ENCODE measurements at places on chromosomes 2 and 18.

- DNase-seq = no peak
These were observed 5.6 kb upstream of the SMAD7 start for GRCh38 chr18:48956356-48956755.

DNA sequence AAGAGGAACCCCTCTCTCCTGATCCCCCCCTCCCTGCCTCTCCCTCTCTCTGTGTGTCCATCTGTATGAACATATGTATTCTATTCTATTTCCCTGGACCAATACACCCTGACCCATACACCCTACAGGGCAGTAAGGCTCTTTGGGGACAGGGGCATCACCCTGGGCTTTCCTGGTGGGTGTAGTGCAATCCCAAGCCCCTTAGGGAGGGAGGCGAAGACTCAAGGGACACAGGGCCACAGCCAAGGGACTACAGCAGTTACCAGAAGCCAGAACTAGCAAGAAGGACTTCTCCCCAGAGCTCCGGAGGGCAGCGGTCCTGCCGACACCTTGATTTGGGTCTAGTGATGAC lies 214.2 kb upstream of the RAB6C start:
- DNase-seq = no peak

- DNase-seq = no peak
These were observed 47.4 kb upstream of the RMDN2 start for GRCh38 chr2:37877457-37878315.

- DNase-seq = no peak
These were observed 114.1 kb upstream of the NCKAP5 start for GRCh38 chr2:133682347-133682746.

- no peak for DNase-seq
These were observed 140.7 kb upstream of the SCN7A start for GRCh38 chr2:166634706-166635105.

GRCh38 chr2:201223089-201224073 lies 37.0 kb upstream of the CASP8 start:
- DNase-seq = no peak

DNA sequence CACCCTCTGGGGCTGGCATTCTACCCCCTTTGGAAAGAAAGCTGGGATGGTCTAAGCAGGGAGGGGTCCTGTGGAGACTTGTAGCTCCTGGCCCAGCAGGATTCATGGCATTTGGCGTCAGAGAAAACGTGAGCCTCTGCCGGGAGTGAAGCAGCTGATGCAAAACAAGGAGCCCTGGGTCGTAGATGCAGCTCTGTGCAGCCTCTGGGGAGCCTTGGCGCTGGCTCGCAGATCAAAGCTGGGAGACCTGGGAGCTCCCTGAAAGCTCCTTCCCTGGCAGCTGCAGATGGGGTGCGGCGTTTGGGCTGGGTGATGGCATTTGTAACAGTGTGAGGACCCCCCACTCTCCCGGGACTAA lies 148.3 kb downstream of the KLHL29 start:
- no peak for DNase-seq

DNA sequence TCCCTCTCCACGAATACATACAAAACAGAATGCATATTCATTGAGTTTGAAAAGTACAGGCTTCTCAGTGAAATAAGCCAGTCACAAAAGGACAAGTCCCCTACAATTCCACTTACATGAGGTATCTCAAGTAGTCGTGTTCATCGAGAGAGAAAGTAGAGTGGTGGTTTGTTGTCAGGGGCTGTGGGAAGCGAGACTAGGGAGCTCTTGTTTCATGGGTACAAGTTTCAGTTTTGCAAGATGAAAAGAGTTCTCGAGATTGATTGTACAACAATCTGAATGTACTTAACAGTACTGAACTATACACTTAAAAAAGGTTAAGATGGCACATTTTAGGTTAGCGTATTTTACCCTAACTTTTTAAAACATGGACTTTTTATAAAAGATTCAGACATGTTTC lies 71.5 kb upstream of the TTC39C start:
- no peak for DNase-seq

Measured in stimulated activated CD8-positive, alpha-beta memory T cell treated with anti-CD3 and anti-CD28 coated beads, Interleukin-7, amount 100 ng/mL, for 1 hour (primary cell).